Stimulated activated CD4-positive, alpha-beta T cell treated with anti-CD3 and anti-CD28 coated beads, TNF-alpha, amount 100 ng/mL, for 1 hour (primary cell): ENCODE measurements at places on chromosomes 7 and 10.

GRCh38 chr10:22437620-22438588, 92.6 kb downstream of the SPAG6 start:
- no peak for DNase-seq

DNA sequence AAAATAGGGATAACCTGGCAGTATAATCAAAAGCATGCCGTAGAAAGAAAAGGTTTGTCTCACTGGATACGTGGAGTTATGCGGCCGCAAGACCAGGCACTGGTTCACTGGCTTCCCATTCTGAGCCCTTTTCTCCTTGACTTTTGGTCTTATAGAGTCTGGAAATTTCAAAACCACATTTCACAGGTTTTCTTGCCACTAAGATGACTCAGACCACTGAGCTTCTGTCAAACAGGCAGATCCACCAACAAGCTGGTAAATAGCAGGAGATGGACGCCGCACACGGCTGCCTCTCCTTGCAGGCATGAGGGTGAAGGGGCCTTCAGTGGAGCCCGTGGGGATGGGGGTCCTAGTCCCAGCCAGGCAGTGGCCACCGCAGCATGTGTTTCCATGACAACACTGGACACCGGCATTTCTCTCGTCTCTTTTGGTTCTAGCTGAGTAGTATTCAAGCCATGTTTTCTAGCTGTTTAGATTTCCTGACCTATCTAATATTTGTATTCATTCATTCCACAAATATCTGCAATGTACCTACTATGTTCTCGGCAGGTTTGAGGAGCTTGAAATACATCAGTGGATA, 55.5 kb downstream of the KLF6 start:
- no peak for DNase-seq

- no peak for DNase-seq
Observed at GRCh38 chr7:42263971-42264370, 27.0 kb upstream of the GLI3 start.

GRCh38 chr10:101901340-101901739, 57.7 kb upstream of the KCNIP2 start:
- no peak for DNase-seq

- DNase-seq = no peak
Observed at GRCh38 chr7:10934292-10934691, 39.4 kb upstream of the PHF14 start.

DNA sequence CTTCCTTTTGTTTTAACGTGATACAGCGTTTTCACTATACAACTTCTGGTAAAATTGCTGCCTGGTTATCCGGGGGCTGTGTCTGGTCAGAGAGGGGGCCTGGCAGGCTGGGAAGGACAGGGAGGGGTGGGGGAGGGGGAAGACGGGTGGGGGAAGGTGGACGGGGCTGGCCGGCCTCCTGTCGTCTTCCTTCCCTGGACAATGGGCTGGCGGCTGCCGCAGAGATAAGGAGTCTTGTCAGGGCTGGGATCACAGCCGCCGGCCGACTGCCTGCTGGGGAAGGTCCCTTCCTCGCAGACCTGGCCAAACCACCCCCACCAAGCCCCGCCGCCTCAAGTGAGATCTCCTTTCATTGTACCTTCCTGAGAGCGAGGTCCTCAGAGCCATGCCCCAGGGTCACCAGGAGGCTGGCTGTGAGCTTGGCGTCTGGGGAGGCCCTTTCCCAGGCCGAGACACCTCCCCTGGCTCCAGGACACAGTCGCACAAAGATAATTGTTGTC, 151.2 kb upstream of the TNRC18 start:
- no peak for DNase-seq

DNA sequence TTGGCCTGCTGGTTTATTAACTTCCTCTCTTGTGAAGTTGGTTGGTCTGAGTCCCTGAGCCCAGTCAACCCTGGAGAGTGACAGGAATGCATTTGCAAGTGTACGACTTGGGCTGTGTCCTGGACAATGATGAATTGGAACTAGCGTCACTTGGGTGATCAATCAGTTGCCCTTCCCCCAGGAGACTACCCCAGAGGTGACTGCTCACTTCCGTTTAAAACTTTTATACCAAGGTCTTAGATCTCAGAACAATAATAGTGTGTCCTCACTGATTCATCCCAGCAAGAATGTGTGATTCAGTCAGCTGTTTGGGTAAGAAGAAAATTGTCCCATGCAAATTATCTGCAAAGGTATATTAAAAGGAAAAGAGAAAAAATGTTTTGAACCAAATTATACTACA, 102.9 kb upstream of the ARMC3 start:
- DNase-seq = no peak

DNA sequence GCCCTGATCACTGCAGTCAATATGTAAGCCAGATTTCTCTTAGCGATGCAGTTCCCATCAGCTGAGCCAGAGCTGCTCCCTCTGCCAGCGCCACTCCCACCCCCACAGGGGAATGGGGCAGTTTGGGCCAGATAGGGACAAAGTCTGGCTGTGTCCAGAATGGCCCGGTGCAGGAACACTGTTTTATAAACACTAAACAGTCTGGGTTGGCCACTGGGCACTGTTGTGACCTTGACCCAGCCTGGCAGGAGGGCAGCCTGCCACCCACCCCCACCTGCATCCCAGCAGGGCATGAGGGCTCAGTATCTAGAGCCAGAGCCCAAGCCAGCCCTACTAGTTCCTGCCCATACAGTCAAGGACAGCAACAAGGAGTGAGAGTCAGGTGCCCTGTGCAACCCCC, 1.3 kb downstream of the OGDHL start:
- DNase-seq = no peak

GRCh38 chr7:78514634-78515033, 716.1 kb downstream of the PHTF2 start:
- no peak for DNase-seq
